Sigmoid colon (tissue), 7 donors: ENCODE measurements at places on chromosomes 11 and 22. TPM values are rescaled to one million over a fixed set of nuclear protein-coding genes. Genes with fewer than 3 reads are reported as not detected.

GRCh38 chr11:103959279-103959942 lies 77.0 kb upstream of the DDI1 start:
- no peak for DNase-seq

GRCh38 chr11:47355283-47356128 lies 3.0 kb upstream of the MYBPC3 start:
- peak; percentile 97 for DNase-seq

ZNF280B gene
- total RNA-seq = 0.41 TPM

GRCh38 chr11:96055706-96056387 lies 131.9 kb upstream of the MTMR2 start:
- DNase-seq = no peak

- DNase-seq = no peak
Measured at GRCh38 chr11:36349351-36350136, 53.5 kb downstream of the PRR5L start.

- DNase-seq = no peak
Measured at GRCh38 chr11:89498845-89499448, 7.8 kb upstream of the NOX4 start.

GUCY1A2 gene
- total RNA-seq = 2.8 TPM

DNA sequence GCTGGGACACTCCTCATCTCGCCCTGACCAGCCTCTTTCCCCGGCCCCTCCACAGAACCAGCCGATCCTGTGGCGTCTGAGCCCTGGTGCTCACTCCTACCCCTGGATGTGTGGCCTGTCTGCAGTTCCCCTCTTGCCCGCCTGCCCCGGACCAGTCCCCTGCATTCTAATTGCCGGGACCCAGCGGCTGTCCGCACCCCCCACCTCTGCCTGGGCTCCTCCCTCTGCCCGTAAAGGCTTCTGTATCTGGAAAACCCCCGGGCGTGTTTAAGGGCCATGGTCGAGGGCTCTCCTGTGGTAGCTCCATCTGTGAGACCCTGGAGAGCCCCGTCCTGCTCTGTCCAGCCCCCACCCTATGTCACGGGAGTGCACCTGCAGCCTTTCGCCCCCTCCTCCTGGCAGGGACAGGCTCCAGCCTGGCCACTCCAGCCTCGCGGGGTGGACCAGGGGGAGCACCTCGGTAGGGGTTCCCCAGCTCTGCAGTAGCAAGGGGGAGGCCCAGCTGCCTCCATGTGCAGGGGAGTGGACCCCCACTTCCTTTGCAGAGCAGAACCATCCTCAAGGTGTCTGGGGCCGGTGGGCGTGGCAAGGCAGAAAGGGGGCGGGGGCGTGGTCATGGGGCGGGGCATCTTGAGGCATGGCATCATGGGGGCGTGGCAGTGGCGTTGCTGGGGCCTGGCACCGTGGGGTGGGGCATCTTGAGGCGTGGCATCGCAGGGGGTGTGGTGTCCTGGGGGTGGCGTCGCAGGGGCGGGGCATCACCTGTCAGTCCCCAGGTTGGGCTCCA lies 430.4 kb downstream of the TBC1D22A start:
- peak; percentile 50 for DNase-seq

DNA sequence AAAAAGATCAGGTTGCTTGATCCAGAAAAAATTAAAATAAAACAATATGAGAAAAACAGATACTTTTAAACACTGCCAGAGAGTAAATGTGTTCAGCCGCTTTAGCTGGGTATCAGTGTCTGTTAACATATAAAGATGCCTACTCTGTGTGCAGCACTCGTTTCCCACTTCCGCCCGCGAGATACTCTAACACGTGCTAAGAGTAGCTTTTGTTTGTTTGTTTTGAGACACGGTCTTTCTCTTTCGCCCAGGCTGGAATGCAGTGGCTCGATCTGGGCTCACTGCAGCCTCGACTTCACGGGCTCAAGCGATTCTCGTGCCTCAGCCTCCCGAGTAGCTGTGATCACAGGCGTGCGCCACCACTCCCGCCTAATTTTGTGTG lies 531 bp upstream of the MEN1 start:
- peak; percentile 65 for DNase-seq

- DNase-seq = no peak
Measured at GRCh38 chr11:57903441-57904123, 120.1 kb upstream of the OR9Q1 start.

- DNase-seq = no peak
Measured at GRCh38 chr11:93603225-93604007, 58.1 kb upstream of the CEP295 start.

LRRN4CL gene
- total RNA-seq = 28.5 TPM

DNA sequence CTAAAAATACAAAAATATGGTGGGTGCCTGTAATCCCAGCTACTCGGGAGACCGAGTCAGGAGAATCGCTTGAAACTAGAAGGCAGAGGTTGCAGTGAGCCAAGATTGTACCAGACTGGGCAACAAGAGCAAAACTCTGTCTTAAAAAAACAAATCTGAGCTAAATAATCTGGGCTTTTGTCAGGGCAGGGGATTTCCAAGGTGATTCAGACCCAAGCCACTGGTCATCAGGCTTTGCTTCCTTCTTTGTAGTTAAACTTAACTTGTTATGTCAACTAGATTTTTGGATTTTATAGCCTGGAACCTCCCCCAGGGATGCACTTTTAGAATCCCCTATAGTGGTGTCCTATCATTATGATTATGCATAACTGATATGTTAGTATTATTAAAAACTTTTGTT lies 27.0 kb upstream of the SLC22A8 start:
- DNase-seq = no peak

ST14 gene
- total RNA-seq = 5.1 TPM

OR2AG1 gene
- not detected for total RNA-seq

DNA sequence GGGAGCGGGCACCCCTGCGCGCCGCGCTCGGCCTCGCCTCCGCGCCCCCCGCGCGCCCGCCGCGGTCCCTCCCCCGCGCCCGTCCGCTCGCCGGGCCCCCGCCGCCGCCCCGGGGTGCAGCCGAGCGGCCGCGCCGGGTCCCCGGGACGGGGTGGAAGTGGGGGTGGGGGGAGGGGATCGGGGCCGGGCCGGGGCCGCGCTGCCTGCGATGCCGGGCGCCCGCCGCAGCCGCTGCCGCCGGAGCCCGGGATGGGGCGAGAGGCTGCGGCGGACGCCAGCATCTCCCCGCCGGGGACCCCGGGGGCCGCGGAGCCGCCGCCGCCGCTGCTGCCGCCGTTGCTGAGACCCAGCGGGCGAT lies 365 bp downstream of the MGAT3 start:
- no peak for DNase-seq

- DNase-seq = peak; percentile 87
Measured at GRCh38 chr11:64007629-64008282, 21.5 kb downstream of the OTUB1 start.

- DNase-seq = no peak
Measured at GRCh38 chr11:41431784-41432183, 27.7 kb downstream of the LRRC4C start.

FXYD2 gene
- total RNA-seq = 4.8 TPM

- no peak for DNase-seq
Measured at GRCh38 chr11:108351468-108351867, 115.9 kb downstream of the C11orf65 start.

FDXACB1 gene
- 0.54 TPM for total RNA-seq
